Activated CD4-positive, alpha-beta T cell treated with anti-CD3 and anti-CD28 coated beads for 36 hours (primary cell): ENCODE measurements at places on chromosomes 7 and 10.

GRCh38 chr7:49630513-49630912 lies 142.9 kb upstream of the VWC2 start:
- no peak for DNase-seq

- DNase-seq, result no peak
Measured at GRCh38 chr10:108521827-108522492, 1357.5 kb upstream of the SORCS1 start.

- peak; percentile 86 for DNase-seq
Measured at GRCh38 chr10:32367793-32368453, 21.0 kb upstream of the EPC1 start.

- no peak for DNase-seq
Measured at GRCh38 chr10:44828508-44829142, 82.5 kb upstream of the TMEM72 start.

GRCh38 chr10:31581741-31582323 lies 262.8 kb downstream of the ZEB1 start:
- DNase-seq, result no peak

DNA sequence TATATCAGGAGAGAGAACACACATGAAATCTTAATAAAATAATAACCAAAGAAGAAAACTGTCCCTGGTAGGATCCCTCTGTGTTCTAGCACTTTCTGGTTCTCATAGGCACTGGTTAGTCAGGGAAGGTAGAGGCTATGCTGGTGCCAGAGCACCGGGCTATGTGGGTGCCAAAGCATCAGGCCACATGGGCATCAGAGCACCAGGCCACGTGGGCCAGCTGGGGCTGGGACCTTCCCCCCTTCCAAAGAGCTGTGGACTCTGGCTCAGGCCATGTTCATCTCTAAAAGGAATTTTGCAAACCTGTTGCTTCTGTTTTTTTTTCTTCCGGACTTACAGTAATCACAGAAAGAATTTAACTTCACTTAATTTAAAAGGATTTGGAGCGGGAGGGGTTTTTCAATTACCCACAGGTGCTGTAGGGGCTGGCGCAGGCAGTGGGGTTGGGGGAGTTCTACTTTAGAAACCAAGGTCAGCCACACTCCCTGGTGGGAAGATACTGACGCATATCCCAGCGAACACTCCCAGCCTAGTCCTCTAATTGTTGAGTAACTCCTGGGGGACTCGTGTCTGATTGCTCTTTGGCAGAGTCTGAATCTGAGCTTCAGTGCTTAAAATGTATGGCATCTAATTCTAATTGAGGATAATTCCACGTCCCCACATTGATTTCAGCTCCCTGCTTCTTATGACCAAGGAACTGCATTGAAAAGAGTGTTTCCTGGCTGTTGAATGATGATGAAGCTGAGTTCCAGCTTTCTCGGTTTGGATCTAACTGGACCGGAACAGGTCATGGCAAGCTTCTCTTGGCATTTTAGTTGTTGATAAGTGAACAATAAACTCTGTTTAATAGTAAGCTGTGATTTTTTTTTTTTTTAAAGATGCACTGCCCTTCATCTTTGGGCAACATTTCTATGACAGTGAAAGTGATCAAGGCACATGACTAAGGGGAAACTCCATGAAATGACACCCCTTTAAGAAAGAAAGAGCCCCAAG lies 110.7 kb upstream of the FZD8 start:
- no peak for DNase-seq

- no peak for DNase-seq
Measured at GRCh38 chr7:26515314-26515842, 223.7 kb downstream of the SNX10 start.

DNA sequence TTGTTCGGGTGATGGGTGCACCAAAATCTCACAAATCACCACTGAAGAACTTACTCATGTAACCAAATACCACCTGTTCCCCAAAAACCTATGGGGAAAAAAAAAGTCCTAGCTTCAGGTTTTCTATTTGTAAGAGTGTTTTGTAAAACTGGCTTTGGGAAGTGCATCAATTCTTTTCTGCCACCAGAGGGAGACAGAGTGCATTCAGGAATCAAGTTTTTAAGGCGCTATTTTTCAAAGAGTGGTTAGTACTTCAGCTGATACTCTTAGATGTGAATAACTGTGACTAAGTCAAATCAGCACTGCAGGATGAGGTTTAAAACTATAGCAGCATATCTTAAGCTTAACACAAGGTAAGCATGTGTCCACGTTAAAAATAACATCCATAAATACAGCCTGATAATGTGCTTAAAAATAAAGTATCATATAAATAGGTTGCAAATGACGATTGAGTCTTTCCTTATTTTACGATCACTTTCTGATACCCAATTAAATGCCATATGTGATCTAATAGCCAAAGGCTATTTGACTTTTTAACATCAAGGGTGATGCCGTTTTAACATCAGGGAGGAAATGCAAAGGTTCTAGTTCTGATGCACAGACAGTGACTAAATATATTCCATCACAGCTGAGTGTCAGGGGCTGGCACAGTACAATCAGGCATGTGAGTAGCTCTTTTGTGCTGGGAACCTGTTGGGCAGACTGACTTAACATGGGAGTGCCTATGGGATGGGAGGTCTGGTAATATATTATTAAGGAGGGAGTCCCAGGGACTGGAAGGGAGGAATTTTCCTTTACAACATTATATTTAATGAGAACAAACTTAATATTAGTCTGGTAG lies 10.6 kb upstream of the LYZL2 start:
- DNase-seq, result no peak

GRCh38 chr7:71424166-71425035 lies 292.5 kb downstream of the GALNT17 start:
- no peak for DNase-seq

DNA sequence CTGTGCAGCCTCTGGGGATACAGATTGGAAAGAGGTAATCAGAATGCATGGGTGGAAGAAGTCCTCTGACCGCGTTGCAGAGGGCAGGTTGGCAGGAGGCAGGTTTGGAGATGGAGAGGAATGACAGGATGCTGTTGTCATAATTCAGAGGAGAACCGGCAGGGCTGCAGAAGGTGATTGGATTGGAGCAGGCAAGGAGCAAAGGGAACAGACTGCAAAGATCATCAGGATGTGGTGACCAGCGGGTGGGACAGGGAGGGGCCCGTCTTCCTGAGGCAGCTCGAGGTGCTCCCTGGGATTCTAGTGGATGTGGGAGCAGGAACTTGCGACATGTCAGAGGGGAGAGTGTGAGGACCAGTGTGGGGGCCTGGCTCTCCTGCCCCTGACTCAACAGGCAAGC lies 78.5 kb upstream of the PPIF start:
- no peak for DNase-seq

- DNase-seq, result no peak
Measured at GRCh38 chr10:29102233-29102632, 186.6 kb upstream of the LYZL1 start.

DNA sequence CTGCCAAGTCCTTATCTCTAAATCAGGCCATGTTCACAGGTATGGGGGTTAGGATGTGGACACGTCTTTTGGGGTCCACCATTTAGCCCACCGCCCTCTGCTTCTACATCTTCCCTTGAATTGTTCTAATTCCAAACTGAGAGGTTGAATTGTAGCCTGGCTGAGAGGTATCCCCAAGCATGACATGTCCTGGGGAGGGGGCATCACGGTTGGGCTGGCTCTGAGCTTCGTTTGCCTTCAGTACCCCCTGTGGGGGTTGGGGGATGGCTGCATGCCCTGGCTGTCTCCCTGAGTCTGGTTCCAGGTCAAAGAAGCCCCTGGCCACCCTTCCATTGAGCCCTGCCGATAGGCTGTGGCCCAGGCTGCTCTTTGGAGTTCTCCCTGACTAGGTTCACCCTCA lies 204.6 kb downstream of the GLRX3 start:
- no peak for DNase-seq

DNA sequence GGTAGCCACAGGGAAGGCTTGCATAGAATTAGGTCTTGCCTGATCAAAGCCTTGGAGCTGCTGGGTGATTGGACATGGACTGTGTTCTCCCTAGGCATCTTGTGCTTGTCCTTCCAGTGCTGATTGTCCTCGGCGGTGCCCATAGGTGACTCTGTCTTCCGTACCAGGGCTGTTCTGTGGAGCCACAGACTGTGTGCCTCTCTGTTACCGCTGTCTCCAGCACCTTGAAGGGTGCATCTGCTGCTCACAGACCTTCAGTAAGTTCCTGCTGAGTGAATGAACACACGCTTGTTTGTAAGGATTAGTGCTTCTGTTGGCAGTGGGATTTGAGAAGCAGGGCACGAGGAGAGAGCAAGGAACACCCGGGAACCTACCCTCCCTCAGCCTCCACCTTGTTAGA lies 116.7 kb downstream of the CELF2 start:
- no peak for DNase-seq

DNA sequence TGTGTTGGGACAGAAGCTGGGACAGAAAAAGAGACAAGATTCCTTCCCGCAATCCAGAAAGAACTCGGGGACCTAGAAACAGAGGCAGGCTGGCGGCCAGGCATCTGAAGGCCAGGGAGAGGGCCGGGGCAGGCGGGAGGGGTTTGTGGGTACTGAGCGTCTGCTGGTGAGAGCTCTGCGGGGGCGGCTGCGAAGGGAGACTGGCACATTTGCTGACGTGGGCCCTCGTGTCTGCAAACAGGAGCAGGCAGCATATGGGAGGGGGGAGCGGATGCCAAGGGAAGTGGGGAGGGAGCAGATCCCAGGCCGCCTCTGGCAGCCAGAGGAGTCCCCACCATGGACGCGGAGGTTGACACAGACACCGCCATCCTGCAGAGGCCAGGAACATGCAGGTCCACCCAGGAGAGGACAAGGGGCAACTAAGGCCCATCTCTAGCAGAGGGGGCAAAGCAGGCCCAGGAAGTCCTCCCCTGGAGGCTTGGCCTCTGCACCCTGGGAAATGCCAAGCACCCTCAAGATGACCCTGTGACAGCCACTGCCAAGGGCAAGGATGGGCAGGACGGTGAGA lies 32.2 kb downstream of the KCNH2 start:
- DNase-seq, result peak; percentile 7

- DNase-seq, result no peak
Measured at GRCh38 chr7:157219154-157219553, 80.4 kb downstream of the UBE3C start.

GRCh38 chr7:140375892-140376730 lies 22.2 kb downstream of the SLC37A3 start:
- peak; percentile 45 for DNase-seq

DNA sequence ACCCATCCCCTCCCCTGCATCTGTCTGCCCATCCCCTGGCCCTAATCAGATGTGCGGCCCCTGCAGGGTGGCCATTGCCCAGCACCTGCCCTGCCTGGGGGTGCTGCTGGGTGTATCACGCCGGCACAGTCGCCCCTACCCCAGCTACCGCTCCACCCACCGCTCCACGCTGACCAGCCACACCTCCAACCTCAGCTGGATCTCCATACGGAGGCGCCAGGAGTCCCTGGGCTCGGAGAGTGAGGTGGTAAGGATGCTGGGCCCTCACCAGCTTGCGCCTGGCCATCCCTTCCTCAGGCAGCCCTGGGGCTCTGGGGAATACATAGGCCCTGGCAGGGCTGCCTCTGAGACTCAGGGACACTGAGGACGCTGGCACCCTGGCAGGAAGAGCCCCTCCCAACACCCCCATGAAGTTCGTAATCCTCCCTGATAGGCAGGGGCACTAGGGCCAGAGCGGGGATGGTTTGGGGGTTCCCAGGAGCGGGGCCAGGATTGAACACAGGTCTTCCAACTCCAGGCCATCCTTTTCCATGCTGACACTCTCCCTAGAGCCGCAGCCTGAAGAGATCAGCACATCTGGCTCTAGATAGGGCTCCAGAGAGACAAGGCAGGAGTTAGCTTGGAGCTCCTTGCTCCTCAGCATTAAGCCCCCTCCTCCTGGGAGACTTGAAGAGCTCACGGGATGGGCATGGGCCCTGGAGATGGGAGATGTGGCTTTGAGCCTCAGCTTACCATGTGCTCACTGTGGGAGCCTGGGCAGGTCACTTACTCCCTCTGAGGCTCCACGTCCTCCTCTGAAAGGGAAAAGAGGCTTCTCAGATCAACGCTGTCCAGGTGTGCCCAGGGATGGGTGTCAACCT lies 5.9 kb upstream of the LDB3 start:
- DNase-seq, result no peak

GRCh38 chr7:97187067-97187466 lies 69.6 kb downstream of the SDHAF3 start:
- no peak for DNase-seq

- DNase-seq, result no peak
Measured at GRCh38 chr10:103641326-103641725, 147.8 kb downstream of the NEURL1 start.

DNA sequence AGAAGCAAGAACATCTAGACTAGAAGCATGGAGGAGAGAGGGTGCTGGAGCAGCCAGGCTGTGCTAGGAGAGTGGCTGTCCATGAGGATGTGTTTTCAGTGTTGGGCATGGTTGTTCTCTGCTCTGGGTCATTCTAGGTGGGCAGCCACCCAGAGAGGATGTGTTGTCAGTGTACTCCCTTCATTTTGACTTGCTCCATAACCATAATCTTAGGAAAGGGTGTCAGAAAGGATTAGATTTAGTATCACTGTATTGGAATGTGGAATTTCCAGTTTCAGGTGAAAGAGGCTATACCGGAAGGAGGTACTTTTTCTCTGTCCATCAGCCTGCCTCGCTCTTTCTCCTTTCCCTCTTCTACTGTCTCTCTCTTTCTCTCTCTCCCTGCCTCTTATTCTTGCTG lies 474.5 kb upstream of the PODXL start:
- no peak for DNase-seq

- peak; percentile 78 for DNase-seq
Measured at GRCh38 chr7:155962191-155962967, 150.1 kb upstream of the SHH start.

GRCh38 chr10:125857185-125857760 lies 23.8 kb downstream of the DHX32 start:
- DNase-seq, result no peak

- no peak for DNase-seq
Measured at GRCh38 chr7:27763983-27764508, 24.1 kb downstream of the TAX1BP1 start.

DNA sequence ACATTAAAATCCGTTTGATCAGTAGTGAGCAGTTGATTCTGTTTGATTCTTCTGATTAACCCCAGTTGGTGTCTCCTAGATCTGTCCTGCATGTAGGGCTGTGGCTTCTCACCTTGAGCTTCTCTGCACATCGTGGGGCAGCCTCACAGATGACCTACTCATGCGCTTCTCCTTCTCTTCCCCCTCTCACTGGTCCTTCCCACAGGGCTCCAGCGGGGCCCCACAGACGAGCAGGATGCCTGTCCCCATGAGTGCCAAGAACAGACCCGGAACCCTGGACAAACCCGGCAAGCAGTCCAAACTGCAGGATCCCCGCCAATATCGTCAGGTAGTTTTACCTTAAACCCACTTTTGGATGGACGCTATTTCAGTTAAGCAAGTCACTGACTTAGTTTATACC lies 178.9 kb downstream of the ARHGAP21 start:
- no peak for DNase-seq

DNA sequence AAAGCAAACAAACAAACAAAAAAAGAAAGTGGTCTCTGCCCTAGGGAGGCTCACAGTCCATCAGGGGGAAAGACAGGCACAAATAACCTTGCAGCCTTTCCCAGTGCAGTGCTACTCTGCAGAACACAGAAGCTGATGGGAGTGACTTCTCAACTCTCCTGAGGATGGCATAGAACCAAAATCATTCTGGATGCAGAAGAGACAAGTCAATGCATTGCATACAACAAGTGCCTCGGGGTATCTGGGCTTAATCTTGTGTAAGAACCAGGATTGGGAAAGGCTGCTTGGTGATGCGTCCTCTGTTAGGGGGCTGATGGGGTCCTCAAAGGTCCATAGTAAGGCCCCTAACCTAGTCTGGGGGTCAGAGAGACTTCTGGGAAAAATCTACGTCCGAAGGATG lies 68.9 kb downstream of the NEURL1 start:
- DNase-seq, result no peak

GRCh38 chr7:34066411-34066810 lies 161.1 kb downstream of the BMPER start:
- DNase-seq, result no peak

- no peak for DNase-seq
Measured at GRCh38 chr10:116690356-116691322, 51.7 kb downstream of the HSPA12A start.
